ENCODE measurements at places on chromosomes 4 and X.

DNA sequence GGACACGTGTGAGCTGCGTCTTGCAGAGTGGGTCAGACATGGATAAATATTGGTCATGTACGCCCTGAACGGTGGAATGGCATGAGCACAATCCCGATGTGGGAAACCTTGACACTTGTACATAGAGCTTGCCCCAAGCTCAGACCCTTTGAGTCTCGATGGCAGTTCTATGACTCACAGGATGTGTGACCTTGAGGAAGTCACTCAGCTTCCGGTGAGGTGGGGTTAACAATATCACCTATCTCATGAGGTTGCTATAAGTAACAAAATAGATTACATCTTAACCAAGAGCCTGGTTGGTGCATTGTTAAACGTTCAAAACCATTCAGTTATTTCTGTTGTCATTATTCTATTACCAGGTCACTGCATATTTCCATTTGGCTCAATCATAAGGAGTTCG, 109.1 kb upstream of the TBL1X start:
- no peak for DNase-seq
- H3K4me1 ChIP-seq: peaks cover 5% of the 10 kb centered on the region
- H3K27me3 ChIP-seq: no peaks in the 10 kb centered on the region
- H3K27ac ChIP-seq: no peak overlapping the region
- H3K4me3 ChIP-seq: no peak overlapping the region

- H3K36me3 ChIP-seq: peaks cover 2% of the 10 kb centered on the region
- H3K27me3 ChIP-seq: no peaks in the 10 kb centered on the region
- H3K27ac ChIP-seq: no peak overlapping the region
- no peak overlapping the region for H3K4me3 ChIP-seq
- no peak for DNase-seq
- H3K4me1 ChIP-seq: peaks cover 1% of the 10 kb centered on the region
Observed at GRCh38 chr4:174613979-174614378, 91.7 kb upstream of the HPGD start.

DNA sequence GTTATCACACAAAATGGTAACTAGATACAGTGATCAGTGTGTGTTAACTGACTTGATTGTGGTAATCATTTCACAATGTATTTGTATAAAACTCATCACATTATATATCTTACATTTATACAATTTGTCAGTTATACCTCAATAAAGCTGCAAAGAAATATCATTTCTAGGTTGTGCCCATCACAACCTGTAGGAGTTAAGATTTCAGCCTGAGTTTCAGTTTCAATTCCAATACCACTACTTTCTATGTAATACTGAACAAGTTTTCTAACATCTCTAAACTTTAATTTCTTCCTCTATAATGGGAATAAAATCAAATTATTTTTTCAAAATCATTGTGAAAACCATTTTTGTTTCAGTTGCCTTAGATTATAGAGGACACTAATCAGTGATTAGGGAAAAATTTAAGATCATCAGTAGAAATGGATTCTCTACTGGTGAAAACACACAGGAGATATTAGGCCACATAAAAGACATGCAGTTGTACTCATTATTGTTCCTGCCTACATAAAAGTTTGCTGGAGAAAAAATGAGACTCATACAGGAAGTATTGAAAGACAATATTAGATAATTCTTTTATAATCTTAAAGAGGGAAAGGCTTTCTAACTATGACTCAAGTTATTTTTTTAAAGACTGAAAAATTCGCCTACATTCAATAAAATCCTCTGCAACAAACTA, 18.4 kb upstream of the TBC1D1 start:
- H3K4me3 ChIP-seq: no peak overlapping the region
- peaks cover 3% of the 10 kb centered on the region for H3K36me3 ChIP-seq
- no peak for DNase-seq
- no peak overlapping the region for H3K27ac ChIP-seq
- H3K4me1 ChIP-seq: no peaks in the 10 kb centered on the region

GRCh38 chr4:2269206-2269531, 7.3 kb upstream of the MXD4 start:
- peaks cover 7% of the 10 kb centered on the region for H3K4me1 ChIP-seq
- H3K27ac ChIP-seq: no peak overlapping the region
- no peaks in the 10 kb centered on the region for H3K36me3 ChIP-seq

DNA sequence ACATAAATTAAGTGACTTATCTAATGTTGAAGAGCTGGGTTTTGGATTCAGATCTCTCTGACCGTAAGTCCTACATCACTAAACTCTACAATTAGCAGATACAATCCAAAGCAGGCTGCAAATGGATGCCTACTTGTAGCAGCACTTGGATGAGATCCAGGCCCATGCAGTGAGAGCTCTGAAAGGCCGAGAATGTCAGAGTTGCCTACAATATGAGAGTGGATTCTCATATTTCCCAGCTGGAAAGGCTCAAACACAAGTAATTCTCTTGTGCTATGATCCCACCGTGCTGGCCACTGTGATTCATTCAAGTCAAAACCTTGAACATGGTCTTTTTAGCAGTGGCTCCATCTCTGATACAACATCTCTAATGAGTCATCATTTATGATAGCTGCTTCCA, 125.4 kb upstream of the CHRDL1 start:
- H3K27me3 ChIP-seq: peaks cover 3% of the 10 kb centered on the region
- H3K4me3 ChIP-seq: no peak overlapping the region
- H3K4me1 ChIP-seq: no peaks in the 10 kb centered on the region
- DNase-seq: no peak

DNA sequence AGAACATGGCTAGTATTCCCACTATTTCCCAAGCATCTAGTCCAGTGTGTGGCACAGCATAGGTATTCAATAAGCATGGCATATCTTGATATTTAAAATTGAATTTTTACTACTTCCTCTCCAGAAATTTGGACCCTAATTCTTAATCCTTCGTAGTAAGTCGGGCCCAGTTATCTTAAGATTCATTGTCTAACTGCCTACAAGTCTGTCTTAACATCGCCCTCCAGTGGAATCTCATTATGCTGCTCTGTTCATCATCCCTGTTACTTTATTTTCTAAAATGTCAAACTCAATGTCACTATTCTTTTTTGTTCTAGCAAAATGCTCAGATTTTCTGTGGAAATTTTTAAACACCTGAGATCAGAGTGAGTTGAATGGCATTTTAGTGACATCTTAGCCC, 606.2 kb downstream of the KLHL13 start:
- no peak for DNase-seq
- H3K4me3 ChIP-seq: no peak overlapping the region
- peaks cover 5% of the 10 kb centered on the region for H3K27me3 ChIP-seq
- no peak overlapping the region for H3K27ac ChIP-seq

DNA sequence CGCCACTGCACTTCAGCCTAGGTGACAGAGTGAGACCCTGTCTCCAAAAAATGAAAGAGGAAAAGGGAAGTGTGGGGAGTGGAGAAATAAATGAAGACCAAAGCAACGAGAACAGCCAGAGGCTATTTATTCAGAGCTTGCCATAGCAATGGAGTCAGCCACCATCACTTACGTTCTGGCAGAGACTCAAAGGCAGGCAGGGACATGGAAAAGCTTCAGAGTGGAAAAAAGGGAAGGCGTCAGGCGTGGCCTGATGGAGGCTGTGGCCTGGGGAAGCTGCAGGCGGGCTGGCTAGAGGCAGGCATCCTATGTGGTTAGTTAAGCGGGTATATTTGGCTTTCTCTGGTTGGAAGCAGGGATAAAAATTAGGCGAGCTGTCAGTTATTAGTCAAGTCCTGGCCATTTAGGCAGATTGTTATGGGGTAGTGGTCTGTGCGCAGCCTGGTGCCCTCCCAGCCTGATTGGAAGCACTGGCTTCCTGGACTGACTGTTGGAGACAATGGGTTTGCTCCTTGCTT, 73.3 kb downstream of the DCTD start:
- H3K27me3 ChIP-seq: peaks cover 17% of the 10 kb centered on the region
- H3K4me1 ChIP-seq: peaks cover 4% of the 10 kb centered on the region
- no peak for DNase-seq
- H3K36me3 ChIP-seq: no peaks in the 10 kb centered on the region
- no peak overlapping the region for H3K27ac ChIP-seq
- H3K4me3 ChIP-seq: no peak overlapping the region

DNA sequence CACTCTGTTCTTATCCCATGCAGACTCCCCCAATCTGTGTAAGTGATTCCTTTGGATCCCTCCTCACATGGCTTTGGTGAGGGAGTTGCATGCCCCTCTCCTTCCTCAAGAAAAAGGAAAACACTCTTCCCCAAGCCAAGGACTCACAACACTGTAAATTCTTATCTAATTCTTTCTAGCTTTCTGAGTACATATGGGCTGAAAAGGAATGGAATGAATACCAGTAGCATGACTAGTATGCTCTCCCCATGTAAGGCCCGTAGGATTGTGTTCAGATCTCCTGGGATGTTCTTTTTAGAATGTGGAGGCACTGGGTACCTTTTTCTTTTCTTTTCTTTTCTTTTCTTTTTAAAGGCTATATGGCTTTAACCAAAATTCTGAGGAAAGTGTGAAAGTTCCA, 17.0 kb upstream of the MAGED1 start:
- no peak for DNase-seq
- H3K4me1 ChIP-seq: peaks cover 4% of the 10 kb centered on the region
- H3K27ac ChIP-seq: no peak overlapping the region
- no peak overlapping the region for H3K4me3 ChIP-seq

- DNase-seq: no peak
- H3K27me3 ChIP-seq: no peaks in the 10 kb centered on the region
Observed at GRCh38 chrX:23952984-23953907, 45.4 kb downstream of the CXorf58 start.

DNA sequence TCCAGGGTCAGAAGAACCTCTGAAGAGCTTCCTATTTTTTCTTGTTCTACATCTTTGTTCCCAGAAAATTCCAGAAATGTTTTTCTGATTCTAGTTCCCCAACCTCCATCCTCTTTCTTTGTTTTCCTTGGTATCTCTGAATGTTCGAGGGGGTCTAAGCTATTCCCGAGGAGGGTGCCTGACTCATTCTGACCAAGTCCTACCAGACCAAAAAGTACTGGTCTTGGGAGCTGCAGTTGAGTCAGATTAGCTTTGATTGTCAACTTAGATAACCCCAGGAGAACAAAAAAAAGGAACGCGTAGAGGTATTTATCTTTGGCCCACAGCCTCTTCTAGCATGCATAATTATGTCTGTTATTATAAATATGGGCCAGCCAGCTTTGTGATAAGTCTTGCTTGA, 12.1 kb upstream of the TENM3 start:
- no peaks in the 10 kb centered on the region for H3K4me1 ChIP-seq
- DNase-seq: no peak
- H3K4me3 ChIP-seq: no peak overlapping the region
- H3K36me3 ChIP-seq: no peaks in the 10 kb centered on the region

GRCh38 chr4:75634951-75635350, 4.6 kb upstream of the CDKL2 start:
- peaks cover 6% of the 10 kb centered on the region for H3K4me1 ChIP-seq
- H3K27me3 ChIP-seq: peaks cover 4% of the 10 kb centered on the region
- DNase-seq: no peak
- H3K27ac ChIP-seq: no peak overlapping the region
- H3K36me3 ChIP-seq: peaks cover 1% of the 10 kb centered on the region

- H3K27ac ChIP-seq: no peak overlapping the region
- no peak overlapping the region for H3K4me3 ChIP-seq
- no peaks in the 10 kb centered on the region for H3K36me3 ChIP-seq
- no peak for DNase-seq
- no peaks in the 10 kb centered on the region for H3K4me1 ChIP-seq
- H3K27me3 ChIP-seq: no peaks in the 10 kb centered on the region
Observed at GRCh38 chr4:157713342-157713741, 459.5 kb downstream of the GASK1B start.

Data from progenitor cell of endocrine pancreas (in vitro differentiated cells).